ENCODE measurements at places on chromosomes 12 and 14.

GRCh38 chr12:67590149-67590790 is 58.3 kb upstream of the DYRK2 start:
- peak; percentile 26 for DNase-seq

GRCh38 chr14:37034410-37035285 is 137.8 kb downstream of the SLC25A21 start:
- no peak for DNase-seq

DNA sequence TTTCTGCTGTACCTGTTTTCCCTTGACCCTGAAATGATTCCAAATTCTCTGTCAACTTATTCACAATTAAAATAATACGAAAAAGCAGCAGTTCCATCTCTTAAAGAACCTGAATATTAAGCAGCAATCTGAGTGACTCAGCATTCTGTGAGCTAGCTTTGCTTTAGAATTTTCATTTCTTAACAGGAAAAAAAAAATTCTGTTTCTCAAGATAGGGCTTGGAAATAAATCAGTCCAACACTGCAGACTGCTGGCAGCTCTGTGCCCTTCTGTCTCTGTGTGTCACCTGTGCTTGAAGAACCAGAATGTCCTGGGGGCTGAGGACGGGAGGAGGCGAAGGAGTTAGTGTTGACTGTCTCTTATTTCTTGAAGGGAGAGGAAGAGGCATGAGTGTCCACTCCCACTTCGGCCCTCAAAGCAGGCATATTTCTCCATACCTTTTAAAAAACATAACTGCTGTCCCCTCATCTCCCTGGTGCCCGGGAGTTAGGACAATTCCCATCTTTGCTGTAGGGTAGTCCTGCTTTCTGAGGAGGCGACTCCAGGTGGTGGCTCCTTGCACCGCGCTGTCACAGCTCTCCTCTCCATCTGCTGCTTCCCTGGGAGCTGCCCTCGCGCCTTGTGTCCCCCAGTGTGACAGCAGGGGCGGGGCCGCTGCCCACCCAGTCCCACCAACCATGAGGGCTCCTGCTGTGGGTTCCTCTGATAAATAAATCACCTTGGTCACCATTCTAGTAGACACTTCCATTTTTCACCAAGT is 203.1 kb downstream of the CALM1 start:
- peak; percentile 19 for DNase-seq

DNA sequence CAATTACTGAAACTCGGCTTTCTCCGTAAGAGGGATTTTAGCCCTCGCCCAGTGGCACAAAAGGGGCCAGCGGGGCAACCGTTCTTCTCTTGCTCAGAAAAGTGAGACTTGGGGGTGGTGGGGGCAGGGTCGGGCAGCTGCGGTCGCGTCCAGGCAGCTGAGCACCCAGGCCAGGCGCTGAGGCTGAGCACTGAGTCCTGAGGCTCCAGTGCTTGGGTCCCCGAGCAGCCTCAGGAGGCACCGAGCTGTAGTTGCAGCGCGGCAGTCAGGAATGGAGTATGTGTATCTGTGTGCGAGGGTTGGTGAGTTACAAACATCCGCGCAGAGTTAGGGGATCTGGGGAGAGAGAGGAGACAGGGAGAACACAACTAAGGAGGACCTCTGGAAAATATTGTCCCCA is 4.1 kb upstream of the HOXC6 start:
- no peak for DNase-seq

DNA sequence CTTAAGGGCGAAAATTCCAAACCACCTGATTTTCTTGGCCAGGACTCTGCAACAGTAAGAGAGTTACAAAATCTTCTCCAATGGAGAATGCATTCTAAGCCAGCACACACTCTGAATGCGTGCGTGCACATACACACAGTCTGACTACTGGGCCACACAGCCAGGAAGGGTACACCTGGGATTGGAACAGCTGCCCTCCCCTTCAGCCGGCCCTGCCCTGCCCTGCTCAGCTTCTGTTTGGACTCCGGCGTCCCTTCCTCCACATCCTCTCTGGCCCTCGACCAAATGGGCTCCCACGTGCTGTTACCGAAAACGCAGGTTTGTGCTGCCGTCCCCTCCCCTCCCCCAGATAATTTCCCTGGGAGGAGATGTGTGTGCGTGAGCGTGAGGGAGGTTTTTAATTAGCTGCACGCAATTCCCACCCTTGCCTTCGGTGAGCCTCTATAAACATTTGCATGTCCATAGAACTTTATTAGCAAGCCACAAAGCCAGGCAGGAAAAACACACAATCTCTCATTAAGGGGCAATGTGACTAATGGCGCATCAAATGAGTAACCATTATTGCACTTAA is 43.0 kb downstream of the CCNK start:
- DNase-seq: no peak
